ENCODE measurements at places on chromosomes 11 and 22.
A peak's percentile ranks its signal among the peaks of the same experiment; 100 is the strongest.

DNA sequence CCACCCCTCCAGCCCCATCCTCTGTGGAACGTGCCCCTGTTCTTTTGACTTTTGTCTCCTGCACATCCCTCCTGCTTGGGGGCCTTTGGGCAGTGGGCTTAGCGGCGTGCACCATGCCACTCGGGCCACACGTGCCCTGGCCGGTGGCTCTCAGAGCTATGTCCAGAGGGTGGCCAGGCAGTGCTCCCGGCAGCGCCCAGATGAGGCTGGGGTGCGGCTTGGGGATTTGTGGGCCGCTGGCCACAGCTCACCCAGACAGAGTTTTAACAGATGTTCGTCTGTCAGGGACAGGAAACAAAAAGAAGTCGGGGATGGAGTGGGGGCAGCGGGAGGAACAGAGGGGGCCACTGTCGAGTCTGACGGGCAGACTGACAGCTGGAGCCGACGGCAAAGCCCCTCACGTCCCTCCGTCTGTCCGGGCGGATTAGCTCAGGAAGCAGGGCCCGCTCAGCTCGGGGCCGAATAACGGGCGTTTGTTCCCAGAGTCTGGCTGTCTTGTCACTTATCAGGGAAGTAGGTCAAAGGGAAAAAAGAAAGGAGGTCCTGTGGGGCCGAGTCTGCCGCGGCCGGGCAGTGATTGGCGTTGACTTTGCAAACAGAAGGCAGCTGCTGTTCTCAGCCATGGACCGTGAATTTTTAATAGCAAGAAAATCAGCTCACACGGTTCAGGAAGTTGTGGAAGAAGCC, 61.6 kb downstream of the LRP5 start:
- H3K27ac ChIP-seq, result peak overlapping the region; percentile 63
- H3K36me3 ChIP-seq, result no peaks in the 10 kb centered on the region
- DNase-seq, result peak; percentile 86
- H3K4me1 ChIP-seq, result peaks cover 11% of the 10 kb centered on the region

- H3K27ac ChIP-seq, result peak overlapping the region; percentile 76
- no peak overlapping the region for H3K4me3 ChIP-seq
- H3K36me3 ChIP-seq, result no peaks in the 10 kb centered on the region
Measured at GRCh38 chr11:67562963-67563704, 20.5 kb upstream of the GSTP1 start.

DNA sequence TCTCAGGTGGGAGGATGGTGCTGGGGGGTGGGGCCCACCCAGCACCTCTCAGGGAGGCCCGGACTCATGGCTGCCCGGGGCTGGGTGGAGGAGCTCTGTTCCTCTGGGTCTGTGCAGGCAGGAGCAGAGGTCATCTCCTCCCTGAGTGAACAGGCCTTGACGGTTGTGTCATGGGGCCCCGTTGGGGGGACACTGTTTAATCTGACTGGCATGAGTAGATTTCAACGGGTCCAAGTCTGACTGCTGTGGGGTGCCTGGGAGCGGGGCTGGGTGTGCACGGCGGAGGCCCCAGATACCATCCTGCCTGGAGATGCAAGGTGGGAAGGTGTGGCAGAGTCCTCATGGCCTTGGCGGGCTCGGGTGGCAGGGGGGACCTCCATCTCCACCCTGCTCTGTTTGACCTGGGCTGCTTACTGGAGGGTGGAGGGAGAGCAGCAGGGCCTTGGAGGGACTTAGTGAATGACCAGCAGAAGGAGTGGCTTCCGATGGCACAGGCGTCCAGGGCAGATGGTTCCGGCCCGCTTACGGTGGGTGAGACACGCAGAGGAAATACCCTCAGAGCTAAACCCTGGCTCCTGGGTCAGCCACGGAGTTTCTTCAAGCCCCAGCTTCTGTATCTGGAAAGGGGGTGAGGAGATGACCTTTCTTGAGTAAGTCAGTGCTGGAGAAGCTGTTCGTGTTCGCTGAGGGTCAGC, 48.7 kb downstream of the SMIM38 start:
- no peak overlapping the region for H3K4me3 ChIP-seq
- no peaks in the 10 kb centered on the region for H3K36me3 ChIP-seq
- H3K27ac ChIP-seq, result no peak overlapping the region
- no peaks in the 10 kb centered on the region for H3K27me3 ChIP-seq
- no peaks in the 10 kb centered on the region for H3K4me1 ChIP-seq

DNA sequence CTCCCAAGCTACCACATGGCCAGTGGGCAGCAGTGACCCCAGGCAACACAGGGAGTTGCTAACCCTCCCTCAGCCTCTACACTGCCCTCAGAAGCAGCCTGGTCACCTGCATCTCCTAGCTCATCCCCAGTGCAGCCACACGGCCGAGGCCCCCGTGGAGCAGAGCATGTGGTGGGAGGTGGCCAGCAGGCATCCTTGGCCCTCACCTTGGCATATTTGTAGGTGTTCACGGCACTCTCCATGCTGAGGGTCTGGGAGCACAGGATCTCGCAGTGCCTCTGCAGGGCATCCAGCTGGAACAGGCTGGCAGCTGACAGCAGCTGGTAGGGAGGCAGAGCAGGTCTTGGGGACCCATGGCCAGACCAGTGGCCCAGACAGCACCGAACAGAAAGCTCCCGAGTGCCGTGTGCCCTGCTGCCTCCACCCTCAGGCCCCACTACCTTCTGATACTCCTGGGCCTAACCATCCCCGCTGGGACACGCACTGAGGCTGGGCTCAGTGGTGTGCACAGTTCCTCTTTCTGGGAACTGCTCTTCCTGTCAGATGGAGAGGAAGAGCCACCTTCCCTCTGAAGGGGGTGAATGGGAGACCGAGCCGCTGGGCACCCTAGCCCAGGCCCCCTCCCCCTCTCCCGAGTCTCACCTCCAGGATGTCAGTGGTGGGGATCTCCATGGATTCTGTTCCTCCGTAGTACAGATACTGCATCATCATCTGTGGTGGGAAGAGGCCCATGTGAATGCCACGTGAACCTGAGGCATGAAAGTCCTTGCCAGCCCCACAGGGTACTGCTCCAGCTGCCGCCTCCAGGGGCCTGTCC, 48.8 kb downstream of the NAT10 start:
- DNase-seq, result no peak
- no peak overlapping the region for H3K4me3 ChIP-seq
- H3K27ac ChIP-seq, result no peak overlapping the region
- H3K36me3 ChIP-seq, result peaks cover 46% of the 10 kb centered on the region
- peaks cover 4% of the 10 kb centered on the region for H3K4me1 ChIP-seq

DNA sequence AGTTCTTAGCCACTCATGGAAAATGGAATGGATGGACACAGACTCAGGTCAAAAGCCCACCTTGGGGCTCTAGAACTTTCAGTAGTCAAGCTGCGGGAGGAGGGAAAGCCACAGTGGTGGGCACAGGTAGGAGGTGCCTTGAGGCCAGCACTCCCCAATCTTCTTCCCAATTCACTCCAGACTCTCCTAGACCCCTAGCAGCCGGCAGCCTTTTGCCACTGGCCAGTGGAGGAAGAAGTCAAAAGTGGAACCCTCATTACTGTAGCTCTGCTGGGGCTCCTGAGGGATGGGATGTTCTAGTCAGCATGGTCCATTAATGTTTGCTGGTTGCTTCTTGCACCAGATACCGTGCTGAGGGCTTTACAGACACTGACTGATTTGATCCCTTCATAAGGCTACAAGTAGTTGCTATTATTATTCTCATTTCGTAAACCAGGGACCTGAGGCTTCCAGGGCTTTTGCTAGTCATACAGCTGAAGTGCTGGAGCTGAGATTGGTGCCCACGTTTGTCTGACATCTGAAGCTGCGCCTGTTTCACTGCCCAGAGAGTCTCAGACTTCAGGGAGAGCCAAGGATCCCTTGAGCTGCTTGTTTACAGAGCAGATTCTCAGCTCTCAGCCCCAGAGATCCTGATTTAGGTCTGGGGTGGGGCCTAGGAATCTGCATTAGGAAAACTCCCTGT, 1.1 kb downstream of the UCP3 start:
- no peaks in the 10 kb centered on the region for H3K27me3 ChIP-seq
- no peak for DNase-seq
- peak overlapping the region; percentile 82 for H3K27ac ChIP-seq

DNA sequence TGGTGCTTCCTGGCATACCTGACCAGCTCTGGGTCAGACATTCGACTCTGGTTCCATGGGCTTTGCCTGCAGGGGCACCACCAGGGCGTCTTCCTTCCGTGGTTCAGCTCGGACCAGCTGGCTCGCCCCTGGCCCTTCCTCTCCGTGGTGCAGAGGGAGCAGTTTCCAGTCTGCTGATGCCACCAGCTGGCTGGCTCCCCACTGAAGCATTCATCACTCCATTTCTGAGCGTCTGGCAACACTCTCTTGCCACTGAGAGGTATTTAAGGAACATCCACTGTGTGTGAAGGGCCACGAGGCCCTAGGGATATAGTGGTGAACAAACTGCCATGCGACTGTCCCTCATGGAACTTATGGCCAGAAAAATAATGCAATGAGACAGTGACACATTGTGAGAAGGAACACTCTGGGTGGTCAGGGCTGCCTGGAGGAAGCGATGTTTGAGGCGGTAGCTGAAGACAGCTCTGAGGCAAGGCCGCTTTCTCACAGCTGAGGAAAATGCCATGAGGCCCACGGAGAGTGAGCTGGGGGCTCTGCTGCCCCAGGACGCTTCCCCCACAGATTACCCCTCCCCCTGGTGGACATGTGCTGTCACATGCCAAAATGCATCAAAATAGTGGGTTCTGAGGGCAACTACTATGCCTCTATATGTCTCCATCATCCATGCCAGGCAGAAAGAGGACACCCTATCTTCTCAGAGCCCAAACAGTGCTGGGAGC, 44.9 kb upstream of the ARFGAP3 start:
- peaks cover 18% of the 10 kb centered on the region for H3K4me1 ChIP-seq

DNA sequence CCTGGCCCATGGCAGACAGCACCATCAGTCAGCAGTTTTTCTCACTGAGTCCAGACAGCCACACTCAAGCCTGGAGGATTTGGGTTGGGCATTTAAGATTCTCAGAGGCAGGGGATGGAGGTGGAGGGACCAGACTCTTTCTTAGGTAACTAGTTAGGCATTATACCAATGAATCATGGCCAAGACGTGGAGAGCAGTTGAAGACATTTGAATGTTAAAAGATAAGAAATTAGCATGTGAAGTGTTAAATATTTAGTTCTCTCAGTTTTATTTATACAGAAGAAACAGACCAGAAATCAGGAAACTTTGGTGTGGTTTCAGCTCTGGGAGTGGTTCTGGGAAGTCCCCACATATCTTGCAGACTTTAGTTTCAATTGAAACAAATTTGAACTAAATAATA, 9.9 kb downstream of the GTF2H1 start:
- no peaks in the 10 kb centered on the region for H3K27me3 ChIP-seq
- no peak overlapping the region for H3K4me3 ChIP-seq
- DNase-seq, result no peak
- no peaks in the 10 kb centered on the region for H3K4me1 ChIP-seq

DNA sequence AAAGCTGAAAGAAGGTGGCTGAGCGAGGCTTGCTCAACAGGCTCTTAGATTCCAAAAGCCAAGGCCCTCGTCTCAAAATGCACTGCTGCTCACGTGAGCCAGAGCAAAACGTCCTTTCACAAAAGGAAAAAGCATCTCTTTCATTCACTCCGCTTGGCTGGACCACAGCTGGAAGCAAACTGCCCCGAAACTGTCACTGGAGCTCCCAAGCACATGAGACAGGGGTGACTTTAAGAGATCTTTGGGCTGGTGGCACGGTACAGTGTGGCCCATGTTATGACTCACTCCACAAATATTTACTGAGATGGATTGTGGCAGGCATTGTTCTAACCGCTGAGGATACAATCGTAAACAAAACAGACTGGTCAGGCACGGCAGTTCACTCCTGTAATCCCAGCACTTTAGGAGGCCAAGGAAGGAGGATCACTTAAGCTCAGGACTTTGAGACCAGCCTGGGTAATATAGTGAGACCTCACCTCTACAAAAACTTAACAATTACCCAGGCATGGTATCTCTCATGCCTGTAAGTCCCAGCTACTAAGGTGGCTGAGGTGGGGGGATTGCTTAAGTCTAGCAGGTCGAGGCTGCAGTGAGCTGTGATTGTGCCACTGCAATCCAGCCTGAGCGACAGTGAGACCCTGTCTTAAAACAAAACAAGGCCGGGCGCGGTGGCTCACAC, 3.6 kb downstream of the PLA2G6 start:
- no peak overlapping the region for H3K4me3 ChIP-seq
- H3K36me3 ChIP-seq, result no peaks in the 10 kb centered on the region
- H3K27me3 ChIP-seq, result no peaks in the 10 kb centered on the region
- peak overlapping the region; percentile 36 for H3K27ac ChIP-seq
- H3K4me1 ChIP-seq, result peaks cover 4% of the 10 kb centered on the region

- H3K36me3 ChIP-seq, result no peaks in the 10 kb centered on the region
- H3K27me3 ChIP-seq, result no peaks in the 10 kb centered on the region
- H3K4me3 ChIP-seq, result no peak overlapping the region
Measured at GRCh38 chr11:72951193-72951592, 137.0 kb downstream of the ATG16L2 start.

DNA sequence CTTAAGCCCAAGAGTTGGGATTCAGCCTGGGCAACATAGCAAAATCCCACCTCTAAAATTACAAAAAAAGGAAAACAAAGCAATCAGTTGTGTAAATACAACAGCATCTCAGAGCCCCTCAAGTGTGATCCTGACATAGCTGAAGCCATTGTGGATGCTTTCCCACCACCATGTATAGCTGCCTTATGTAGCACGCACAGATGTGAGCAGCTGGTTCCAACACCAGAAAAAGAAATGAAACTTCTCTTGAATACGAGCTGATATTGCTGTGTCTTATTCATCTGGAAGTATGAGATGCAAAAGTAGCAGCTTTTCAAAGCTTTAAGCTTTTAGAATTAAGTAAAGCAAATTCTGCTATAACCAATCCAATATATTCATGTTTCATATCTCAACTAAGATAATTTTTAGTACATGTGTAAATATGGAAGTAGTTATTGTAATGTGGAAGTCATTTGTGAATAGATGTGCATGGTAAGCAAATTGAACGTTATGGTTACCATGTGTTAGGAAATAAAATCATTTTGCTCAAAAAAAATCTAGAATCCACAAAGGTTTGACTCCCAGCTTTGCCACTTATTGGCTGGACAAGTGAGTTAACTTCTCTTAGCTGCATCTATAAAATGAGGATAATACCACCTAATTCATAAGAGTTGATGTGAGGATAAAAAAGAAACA, 63.2 kb downstream of the SGSM3 start:
- H3K27me3 ChIP-seq, result no peaks in the 10 kb centered on the region
- peaks cover 27% of the 10 kb centered on the region for H3K4me1 ChIP-seq
- DNase-seq, result no peak
- no peak overlapping the region for H3K27ac ChIP-seq
- no peak overlapping the region for H3K4me3 ChIP-seq
- H3K36me3 ChIP-seq, result peaks cover 11% of the 10 kb centered on the region

DNA sequence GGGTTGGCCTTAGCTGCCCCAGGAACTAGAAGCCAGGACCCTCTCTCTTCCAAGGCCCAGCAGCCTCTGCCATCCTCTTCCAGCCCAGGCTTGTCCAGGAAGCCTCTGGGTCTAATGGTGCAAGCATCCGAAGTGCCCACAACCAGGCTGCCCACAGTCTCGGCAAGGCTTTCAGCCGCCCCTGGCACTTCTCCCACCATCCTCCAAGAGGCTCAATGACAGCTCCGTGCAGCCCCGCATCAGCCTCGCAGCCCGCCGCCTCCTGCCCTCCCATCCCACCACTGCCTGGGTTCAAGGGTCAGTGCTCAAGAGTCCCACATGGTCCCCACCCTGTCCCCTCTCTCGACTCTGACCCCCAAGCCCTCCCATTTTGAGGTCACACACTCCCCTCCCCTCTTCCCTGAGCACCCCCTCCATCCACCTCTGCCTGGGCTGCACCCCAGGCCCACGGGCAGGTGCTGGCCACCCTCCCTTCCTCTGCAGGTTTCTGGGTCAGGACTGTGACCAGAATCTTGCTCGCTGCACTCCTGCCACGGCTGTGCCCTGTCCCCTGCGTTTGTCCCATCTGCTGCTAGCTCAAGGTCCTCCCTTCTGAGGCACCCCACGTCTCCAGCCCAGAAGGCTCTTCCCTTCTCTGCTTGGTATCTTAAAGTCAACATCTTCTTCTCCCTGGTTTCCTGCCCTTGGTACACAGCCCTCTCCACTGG, 17.2 kb downstream of the IFITM10 start:
- no peaks in the 10 kb centered on the region for H3K4me1 ChIP-seq
- H3K27ac ChIP-seq, result no peak overlapping the region
- H3K36me3 ChIP-seq, result no peaks in the 10 kb centered on the region
- DNase-seq, result no peak
- no peak overlapping the region for H3K4me3 ChIP-seq
